Stimulated activated CD4-positive, alpha-beta T cell treated with anti-CD3 and anti-CD28 coated beads, Interleukin-1b, Interleukin-23, amount 100 ng/mL, for 1 hour (primary cell): ENCODE measurements at places on chromosomes 2 and 18.
A peak's percentile ranks its signal among the peaks of the same experiment; 100 is the strongest.

GRCh38 chr2:222319586-222320435 lies 21.0 kb upstream of the PAX3 start:
- no peak for DNase-seq

DNA sequence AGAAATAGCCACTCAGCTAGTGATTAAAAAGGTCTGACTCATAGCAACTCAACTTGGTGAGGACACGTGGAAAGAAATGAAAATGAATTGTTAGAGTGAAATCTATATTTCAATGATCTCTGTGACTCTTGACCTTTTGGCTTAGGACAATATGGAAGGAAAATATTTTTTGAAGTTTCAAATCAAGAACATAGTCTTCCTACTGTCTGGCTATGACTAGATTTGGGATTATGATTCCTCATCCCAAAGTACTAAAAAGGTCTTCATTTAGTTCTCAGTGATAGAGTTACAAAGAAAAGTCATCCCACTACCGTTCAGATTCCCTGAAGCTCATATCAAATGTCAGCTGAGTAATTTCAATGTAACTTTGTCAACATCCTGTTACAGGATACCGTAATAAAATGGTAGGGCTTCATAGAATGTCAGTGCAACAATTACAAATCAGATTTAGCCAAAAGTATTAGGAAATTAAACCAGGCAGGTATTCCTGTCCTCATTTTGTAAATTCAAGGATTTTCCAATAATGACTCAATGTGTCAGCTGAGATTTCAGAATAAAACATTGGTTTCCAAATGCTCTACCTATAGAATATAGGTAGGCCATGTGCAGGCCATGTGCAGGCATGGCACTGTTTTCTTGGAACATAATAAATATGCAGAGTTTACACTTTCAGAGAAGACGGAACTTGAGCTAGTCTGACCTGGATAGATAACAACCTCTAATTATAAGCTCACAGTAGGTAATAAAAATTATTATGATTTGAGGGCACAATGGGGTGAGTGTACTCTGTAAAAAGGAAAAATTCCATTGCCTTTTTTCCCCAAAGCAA lies 36.0 kb downstream of the ANKRD29 start:
- no peak for DNase-seq

- no peak for DNase-seq
Measured at GRCh38 chr2:27806311-27807059, 35.0 kb downstream of the MRPL33 start.

DNA sequence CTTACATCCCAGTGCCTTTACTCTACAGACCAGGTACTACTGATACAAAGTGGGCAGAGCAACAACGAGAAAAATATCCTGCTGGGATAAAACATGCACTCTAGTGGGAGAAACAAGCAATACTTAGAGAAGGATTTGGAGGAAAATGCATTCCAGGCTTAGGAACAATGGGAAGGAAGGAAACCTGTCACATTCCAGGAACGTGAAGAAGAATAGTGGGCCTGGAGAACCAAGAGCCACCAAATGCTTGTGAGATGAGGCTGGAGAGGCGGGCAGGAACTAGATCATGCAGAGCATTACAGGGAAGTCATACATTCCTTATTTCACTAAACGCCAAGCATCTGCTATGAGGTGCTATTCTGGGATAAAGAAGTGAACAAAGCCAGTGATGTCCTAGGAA lies 342.3 kb downstream of the DCC start:
- DNase-seq = no peak

GRCh38 chr2:196502386-196502785 lies 137.1 kb upstream of the CCDC150 start:
- no peak for DNase-seq

- no peak for DNase-seq
Measured at GRCh38 chr2:38875227-38875575, 533 bp downstream of the DHX57 start.

- no peak for DNase-seq
Measured at GRCh38 chr2:102504833-102505232, 31.8 kb downstream of the SLC9A4 start.

DNA sequence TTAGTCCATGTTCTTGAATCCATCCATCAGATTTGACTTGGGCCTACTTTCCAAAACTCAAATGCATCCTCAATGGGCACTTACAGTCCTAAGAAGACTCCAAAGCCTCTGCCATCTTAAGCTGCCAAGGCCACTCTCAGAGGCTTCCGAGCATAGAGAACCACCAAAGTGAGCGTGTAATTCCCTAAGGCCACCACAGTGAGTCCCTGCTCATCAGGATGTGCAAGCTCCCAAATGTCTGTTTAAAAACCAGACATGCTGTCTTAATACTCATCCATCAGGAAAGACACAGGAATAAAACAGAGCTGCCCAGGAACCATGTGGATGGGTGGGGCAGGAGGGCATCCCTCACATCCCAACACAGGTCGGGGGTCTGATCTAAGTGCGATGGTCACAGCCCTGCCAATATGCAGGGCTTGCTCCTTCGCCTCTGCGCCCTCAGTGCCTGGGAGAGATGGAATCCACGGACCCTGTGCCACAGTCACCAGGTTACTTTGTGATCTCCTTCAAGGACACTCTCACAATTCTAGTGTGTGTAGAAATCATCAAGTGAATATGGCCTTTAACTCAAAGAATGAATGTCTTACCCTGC lies 80.4 kb downstream of the POLR1A start:
- DNase-seq = no peak

GRCh38 chr2:140714586-140714985 lies 1416.2 kb downstream of the LRP1B start:
- DNase-seq = no peak

GRCh38 chr2:20446917-20447436 lies at the start of gene RHOB:
TSS of gene RHOB (plus strand) at chr2:20447074. CDS start at chr2:20447466, 392 bp downstream.
- peak; percentile 67 for DNase-seq

- no peak for DNase-seq
Measured at GRCh38 chr18:48699761-48700160, 160.9 kb downstream of the CTIF start.
